Skin of body (tissue), 3 donors: ENCODE measurements at places on chromosomes 5 and 9. TPM values are rescaled to one million over a fixed set of nuclear protein-coding genes. Genes with fewer than 3 reads are reported as not detected.

DNA sequence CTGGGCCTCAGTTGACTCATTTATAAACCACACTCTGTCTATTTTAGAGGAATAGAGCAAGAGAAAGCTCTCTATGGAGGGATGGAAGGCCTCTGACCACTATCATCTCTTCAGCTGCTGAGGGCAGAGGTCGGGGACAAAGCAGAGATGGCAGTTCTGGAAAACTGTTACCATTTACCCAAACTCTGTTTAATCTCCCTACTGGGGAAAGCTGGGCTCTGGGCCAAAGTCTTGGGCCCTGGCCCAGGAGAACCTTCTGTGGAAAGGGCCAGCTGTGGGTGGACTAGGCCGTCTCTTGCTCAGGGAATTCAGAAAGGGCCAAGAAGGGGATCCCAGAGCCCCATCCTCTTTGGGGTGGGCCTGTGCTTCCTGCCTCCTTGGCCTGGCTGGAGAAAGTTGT lies 100.0 kb downstream of the PSD2 start:
- DNase-seq, result no peak

DNA sequence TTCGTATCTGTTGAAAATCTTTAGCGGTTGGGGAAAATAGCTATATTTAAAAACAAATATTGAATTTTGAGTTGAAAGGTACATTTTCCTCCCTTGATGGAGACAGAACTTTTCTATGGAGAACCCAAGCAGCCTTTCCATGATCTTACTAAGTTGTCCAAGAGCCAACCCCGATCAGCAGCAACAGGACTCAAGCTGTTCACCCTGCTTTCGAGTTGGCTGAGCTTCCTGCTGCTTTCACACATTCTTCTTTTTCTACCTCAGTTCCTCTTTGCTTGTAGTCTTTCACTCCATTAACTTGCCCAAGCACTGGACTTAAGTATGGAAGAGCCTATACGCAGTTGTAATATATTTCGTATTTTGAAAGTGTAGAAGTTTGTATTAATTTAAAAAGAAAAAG lies 59.4 kb downstream of the IL6ST start:
- no peak for DNase-seq

- no peak for DNase-seq
Measured at GRCh38 chr5:1797103-1797800, 2.4 kb downstream of the MRPL36 start.

Gene SPAAR
- total RNA-seq, result 0.79 TPM

Gene STING1
- total RNA-seq, result 16.6 TPM

Gene CAPSL
- 0.20 TPM for total RNA-seq

DNA sequence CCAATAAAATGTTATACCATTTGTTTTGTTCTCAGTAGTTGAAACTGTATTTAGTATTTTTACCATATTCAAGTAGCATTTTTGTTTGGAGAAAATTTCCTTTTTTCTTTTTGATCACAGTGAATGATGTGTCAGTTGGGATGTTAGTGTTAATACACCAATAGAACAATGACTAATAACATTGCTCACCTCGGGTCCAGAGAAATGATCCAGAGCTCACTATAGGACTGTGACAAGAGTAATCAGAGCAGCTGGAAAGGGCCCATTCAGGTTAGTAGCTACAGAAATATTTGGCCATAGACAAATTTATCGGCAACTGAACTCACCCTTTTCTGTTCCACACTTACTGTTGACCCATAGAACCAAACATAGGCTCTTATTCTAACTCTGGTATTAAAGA lies 989.2 kb downstream of the TLE4 start:
- DNase-seq, result no peak

- no peak for DNase-seq
Measured at GRCh38 chr5:52457810-52458209, 329.9 kb upstream of the ITGA1 start.

DNA sequence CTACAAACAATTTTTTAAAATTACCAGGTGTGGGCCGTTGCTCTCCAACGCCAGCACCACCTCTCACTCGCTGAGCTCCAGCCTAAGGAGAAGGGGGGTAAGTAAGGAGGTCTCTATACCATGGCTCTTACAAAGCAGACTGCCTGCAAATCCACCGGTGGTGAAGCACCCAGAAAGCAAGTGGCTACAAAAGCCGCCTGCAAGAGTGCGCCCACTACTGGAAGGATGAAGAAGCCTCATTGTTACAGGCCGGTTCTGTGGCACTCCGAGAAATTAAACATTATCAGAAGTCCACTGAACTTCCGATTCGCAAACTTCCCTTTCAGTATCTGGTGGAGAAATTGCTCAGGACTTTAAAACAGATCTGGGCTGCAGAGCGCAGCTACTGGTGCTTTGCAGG lies 46.0 kb downstream of the CDO1 start:
- DNase-seq, result no peak

DNA sequence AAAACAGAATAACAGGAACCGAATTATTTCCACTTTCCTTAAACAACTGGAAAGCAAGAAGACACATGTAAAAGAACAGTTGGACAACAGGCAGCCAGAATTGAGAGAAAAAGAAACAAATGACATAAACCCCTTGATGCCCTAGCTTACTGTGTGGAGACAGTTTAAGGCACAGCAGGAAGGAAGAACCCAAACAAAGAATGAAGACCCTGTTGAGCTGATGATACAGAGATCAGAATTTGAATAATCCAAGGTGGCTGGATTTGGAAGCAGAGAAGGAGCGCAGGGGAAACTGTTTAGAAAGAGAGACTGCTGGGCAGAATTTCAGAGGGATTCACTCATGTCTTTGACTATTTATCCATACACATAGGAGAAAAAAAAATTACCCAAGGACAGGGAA lies 316.3 kb upstream of the POU5F2 start:
- no peak for DNase-seq

DNA sequence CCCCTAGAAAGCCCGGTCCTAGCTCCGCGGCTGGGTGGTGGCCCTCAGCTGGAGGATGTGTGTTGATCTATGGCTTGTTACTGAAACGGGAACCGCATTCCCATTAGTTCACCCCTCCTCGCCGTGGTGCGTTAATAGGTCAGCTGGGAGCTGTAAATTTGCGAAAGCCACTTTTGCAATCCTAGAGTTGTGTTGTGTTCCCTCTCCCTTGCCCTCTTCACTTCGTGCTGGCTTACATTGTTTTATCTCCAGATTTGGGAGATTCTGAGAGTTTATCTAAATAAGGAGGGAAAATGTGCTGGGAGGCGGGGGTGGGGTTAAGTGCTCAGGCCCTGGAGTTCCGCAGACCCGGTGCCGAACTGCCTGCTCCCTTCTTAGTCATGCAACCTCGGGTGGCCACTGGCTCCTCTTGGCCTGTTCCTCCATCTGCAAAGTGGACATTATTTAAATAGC lies 62.8 kb downstream of the HMCN2 start:
- peak; percentile 54 for DNase-seq

Gene SDHA
- 68.4 TPM for total RNA-seq

DNA sequence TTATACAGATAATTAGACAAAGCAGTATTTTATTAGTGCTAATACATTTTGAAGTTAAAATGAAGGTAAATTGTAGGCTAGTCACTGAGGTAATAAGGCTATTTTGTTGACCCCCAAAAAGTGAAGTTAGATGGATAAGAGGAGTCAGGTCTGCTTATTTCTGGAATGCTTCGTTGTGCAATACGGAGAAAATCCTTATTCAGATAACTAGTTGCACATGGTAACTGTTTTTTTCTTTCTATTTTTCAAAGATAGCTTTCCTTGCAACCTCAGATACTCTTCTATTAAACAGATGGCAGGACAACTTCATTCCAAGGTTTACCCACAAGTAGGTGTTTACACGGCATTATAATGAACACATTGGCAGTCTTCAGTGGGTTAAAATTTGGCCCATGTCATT lies 101.1 kb downstream of the TMEM174 start:
- DNase-seq, result no peak

GRCh38 chr9:98263482-98264357 lies 8.3 kb upstream of the TBC1D2 start:
- DNase-seq, result peak; percentile 65

Gene KLF9
- 10.3 TPM for total RNA-seq

Gene RLN2
- total RNA-seq, result not detected

Gene SVEP1
- 44.6 TPM for total RNA-seq

- DNase-seq, result no peak
Measured at GRCh38 chr5:66012271-66012670, 85.9 kb downstream of the ERBIN start.

GRCh38 chr9:82273121-82273520 lies 284.5 kb downstream of the SPATA31D1 start:
- DNase-seq, result no peak

Gene IL31RA
- total RNA-seq, result 13.2 TPM

GRCh38 chr9:123265833-123266232 lies 2.6 kb downstream of the STRBP start:
- DNase-seq, result no peak

Gene FAM153A
- total RNA-seq, result 0.20 TPM

GRCh38 chr9:95857124-95857523 lies 18.4 kb upstream of the ERCC6L2 start:
- peak; percentile 34 for DNase-seq

- DNase-seq, result no peak
Measured at GRCh38 chr5:151480384-151481293, 33.2 kb downstream of the SLC36A1 start.

Gene PCDHGA11
- 6.1 TPM for total RNA-seq

Gene TEX10
- total RNA-seq, result 33.6 TPM
